Testis (tissue), 5 donors: ENCODE measurements at places on chromosomes 4 and X. TPM values are rescaled to one million over a fixed set of nuclear protein-coding genes. Genes with fewer than 3 reads are reported as not detected.

DNA sequence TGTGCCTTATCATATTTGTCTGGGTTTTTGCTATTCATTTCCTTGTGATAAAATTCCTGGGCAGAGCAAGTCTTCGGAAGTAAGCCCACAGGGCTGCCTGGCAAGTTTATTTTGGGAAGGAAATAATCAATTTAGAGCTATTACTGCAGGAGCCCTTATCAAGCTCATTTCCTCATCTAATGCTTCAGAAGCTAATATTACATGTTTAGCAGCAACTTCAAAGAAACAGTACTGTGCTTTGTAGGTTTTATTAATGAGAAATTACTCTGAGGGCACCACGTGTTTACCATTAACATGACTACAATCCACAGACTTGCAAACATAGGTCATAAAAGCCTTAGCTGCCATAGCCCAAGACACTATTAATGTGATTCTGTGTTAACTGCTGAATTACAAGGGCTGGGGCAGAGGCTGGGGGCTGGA, 540.0 kb downstream of the SPRY1 start:
- no peak for DNase-seq

Gene C4orf36
- 26.4 TPM for polyA plus RNA-seq

DNA sequence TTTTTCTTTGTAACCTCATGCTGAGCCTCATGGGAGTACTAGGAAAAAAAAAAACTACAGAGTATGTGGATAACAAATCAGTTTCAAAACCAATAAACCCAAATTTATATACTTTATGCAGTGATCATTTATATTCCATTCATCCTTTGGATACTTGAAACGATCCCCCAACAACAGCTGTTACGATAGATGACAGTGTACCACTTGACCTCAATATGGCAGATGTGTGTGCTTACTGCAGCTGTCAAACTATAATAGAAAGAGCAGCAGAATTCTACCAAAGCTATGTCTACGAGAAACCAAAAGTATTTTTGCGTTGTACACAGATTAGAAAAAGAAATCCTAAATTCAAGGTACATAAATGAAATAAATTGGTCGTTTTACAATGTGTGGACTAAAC, 337.8 kb downstream of the PDGFC start:
- DNase-seq, result no peak

DNA sequence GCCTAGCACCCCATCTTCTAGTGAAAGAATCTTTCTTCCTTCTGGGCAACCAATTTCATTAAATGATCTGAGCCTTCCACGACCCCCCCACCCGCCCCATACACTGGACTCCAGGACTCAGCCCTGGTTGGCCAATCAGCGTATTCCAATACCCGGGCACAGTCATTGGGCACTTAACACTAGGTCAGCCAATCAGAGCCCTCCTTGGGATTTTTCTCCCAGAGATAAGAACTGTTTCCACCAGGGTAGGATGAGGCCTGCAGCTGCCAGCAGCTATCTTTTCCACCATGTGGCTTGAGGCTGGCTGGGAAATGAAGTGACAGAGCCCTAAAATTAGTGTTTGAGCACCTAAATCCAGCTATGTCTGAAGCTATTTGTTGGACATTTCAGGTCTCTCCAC, 418.8 kb downstream of the BCOR start:
- DNase-seq, result no peak

Gene IQCM
- polyA plus RNA-seq, result 6.5 TPM

- DNase-seq, result no peak
These were observed 112.4 kb upstream of the CXCL13 start for GRCh38 chr4:77493120-77493752.

Gene ASB12
- 0.67 TPM for polyA plus RNA-seq

Gene TAF9B
- polyA plus RNA-seq, result 15.4 TPM

Gene STS
- 4.6 TPM for polyA plus RNA-seq

Gene CFP
- 4.4 TPM for polyA plus RNA-seq

- DNase-seq, result no peak
These were observed 31.5 kb downstream of the PRPS1 start for GRCh38 chrX:107659768-107660167.

Gene NR3C2
- polyA plus RNA-seq, result 28.1 TPM

DNA sequence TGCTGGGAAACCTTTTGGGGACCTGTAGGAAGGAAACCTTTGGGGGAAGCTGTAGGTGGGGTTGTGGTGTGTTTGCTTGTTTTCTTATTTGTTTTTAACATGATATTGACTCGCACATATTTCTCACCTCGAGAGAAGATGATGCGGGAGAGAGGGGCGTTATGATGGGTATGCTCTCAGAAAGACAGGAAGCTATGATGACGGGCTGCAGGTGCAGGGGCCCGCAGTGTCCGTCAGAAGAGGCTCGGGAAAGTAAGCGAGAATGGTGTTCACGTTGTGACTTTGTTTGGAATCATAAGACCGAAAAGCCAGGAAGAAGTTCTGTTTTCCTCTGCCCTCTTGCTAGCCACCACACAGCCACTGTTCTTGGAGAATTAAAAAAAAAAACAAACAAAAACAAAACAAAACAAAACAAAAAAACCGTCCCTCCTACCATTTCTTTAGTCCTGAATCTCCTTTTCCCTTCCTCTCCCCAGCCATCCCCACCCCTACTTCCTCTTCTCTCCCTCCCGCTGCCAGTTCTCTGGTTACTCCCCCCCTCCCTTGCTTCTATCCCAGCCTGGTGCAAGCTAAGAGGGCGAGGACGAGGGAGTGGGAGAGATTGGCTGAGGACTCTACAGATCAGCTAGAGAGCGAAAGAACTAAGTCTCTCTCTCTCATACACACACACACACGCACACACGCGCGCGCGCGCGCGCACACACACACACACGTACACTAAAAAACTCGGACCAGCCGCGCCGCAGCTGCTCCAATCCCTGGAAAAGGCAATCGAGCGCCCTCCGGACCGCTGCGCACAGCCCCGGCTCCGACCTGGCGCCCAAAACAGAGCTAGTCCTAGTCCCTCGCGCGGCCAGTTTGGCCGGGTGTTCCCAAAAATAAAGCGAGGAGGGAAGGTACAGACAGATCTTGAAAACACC, at the start of gene BMP3:
TSS of gene BMP3 (plus strand) at position 648 of the 920 bp plus-strand sequence. CDS start 577 bp downstream, outside the sequence.
- DNase-seq, result peak; percentile 18

DNA sequence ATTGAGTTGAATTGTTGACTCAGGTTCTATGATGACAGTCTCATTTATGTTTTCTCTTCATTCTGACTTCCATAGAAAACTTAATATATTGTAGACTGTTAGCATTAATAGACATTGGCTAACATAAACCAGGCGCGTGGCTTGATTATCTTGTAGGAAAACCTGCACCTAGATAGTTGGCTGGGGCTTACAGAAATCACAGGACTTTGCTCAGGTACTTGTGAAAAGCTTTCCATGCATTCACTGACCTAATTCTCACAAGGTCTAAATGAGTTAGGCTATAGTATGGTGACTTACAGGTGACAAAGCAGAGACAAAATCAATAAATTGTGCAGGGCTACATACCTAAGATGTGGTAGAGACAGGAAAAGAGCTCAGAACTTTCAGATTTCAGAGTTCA, 212.8 kb downstream of the GPAT3 start:
- DNase-seq, result no peak
